Femur (tissue), 1 donor: ENCODE measurements at places on chromosomes 5 and 9.
A peak's percentile ranks its signal among the peaks of the same experiment; 100 is the strongest.

DNA sequence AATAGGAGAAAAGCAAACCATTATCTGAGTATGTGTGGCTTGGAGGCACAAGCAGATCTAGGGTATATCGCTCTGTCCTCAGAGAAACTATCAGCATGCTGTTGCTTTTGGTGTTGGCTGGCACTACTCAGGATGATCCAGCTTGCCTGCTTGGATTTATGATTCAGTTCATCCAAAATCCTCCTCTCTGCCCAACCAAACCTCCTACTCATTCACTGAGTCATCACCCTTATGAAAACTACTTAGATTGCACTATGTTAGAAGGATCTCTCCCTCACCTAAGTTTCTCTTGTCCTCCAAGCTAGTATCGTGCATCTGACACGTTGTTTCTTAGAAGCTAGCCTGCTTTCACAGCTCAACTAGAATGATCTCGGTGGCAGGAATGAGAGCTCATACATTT lies 14.2 kb upstream of the ZBED3 start:
- no peak for DNase-seq

GRCh38 chr5:78964889-78965288 lies 20.2 kb downstream of the ARSB start:
- no peak for DNase-seq

GRCh38 chr5:142527664-142528295 lies 158.1 kb downstream of the FGF1 start:
- DNase-seq, result no peak

GRCh38 chr5:84080908-84081307 lies 303.8 kb downstream of the EDIL3 start:
- no peak for DNase-seq

DNA sequence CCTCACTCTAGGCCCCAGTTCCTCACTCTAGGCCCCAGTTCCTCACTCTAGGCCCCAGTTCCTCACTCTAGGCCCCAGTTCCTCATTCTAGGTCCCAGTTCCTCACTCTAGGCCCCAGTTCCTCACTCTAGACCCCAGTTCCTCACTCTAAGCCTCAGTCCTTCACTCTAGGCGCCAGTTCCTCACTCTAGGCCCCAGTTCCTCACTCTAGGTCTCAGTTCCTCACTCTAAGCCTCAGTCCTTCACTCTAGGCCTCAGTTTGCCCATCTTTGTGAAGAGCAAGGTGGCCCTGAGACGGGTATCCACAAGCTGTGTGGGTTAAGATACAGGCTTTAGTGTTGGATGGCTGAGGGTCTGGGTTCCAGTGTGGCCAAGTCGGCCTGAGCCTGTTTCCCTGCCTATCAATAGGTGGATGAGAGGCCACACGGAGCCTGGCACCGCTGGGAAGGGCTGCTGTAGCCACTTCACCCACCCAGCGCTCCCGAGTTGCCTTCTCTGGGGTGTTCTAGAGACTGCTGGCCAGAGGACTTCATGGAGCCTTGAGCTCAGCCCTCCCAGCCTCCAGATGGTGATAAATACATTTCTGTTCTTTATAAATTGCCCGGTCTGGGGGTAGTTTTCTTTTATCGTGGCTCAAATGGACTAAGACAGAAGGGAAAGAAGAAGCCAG lies 150.2 kb downstream of the RXRA start:
- DNase-seq, result no peak

DNA sequence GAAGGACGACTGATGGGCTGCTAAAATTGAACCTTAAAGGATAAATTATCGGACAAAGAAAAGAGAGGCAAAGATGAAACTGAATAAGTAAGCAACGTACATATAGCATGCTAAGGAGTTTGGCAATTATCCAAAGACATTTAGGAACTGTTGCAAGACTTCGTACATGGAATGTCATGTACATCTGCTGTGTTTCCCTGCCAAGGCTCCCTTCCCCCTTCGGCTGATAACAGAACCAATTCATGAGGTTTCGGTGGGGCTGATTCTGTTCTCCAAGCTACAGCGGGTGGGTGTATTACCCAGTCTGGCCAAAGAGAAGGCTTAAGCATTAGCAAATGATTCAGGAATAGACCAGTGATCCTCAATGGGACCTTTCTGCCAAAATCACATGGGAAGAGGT lies 190.9 kb upstream of the FREM1 start:
- DNase-seq, result peak; percentile 28

- no peak for DNase-seq
Measured at GRCh38 chr5:67536866-67537265, 340.3 kb upstream of the CD180 start.

- no peak for DNase-seq
Measured at GRCh38 chr5:110159202-110159601, 469.5 kb downstream of the MAN2A1 start.

DNA sequence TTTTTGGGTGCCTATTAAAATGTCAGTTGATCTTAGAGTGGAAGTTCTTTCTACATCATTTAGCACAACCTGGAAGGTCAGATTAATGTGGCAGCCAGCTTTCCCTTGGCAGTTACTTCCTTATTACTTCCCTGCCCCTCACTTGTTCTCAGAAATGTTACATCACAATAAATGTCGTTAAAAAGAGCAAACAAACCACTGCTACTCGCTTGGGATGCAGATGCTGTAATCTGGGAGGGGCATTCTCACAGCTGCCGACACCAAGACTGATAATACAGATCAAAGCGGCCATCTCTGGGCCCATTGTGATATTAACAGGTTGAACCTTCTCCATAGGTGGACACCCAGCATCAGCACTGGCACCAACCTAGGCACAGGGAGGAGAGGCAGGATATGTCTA lies 29.3 kb downstream of the PLAC8L1 start:
- no peak for DNase-seq

GRCh38 chr5:117434254-117434653 lies 859.6 kb upstream of the SEMA6A start:
- no peak for DNase-seq

DNA sequence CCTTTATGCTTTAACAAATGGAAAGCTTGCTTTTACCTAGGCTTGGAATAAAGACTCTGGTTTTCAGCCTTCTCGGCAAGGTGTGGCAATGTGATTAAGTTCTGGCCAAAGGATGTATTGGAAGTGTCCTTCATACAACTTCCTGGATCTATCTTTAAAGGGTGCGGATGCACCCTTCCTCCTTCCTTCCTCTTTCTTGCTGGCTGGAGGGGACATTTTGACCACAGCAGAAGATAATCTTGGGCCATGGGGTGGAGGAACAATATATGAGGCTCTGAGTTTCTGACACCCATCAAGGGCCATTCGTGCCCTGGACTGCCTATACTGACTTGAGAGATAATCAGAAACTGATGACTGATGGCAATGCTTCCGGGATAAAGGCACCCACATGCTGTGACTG lies 145.7 kb downstream of the ACER2 start:
- DNase-seq, result no peak

- DNase-seq, result no peak
Measured at GRCh38 chr5:5699062-5699461, 276.6 kb downstream of the ICE1 start.

GRCh38 chr9:6715755-6716643 lies 41.8 kb upstream of the KDM4C start:
- peak; percentile 63 for DNase-seq

- no peak for DNase-seq
Measured at GRCh38 chr9:112179816-112180215, 4.7 kb upstream of the SUSD1 start.

- peak; percentile 86 for DNase-seq
Measured at GRCh38 chr5:65721050-65721719, 724 bp downstream of the SGTB start.

- DNase-seq, result no peak
Measured at GRCh38 chr5:160270704-160271103, 41.4 kb downstream of the FABP6 start.

DNA sequence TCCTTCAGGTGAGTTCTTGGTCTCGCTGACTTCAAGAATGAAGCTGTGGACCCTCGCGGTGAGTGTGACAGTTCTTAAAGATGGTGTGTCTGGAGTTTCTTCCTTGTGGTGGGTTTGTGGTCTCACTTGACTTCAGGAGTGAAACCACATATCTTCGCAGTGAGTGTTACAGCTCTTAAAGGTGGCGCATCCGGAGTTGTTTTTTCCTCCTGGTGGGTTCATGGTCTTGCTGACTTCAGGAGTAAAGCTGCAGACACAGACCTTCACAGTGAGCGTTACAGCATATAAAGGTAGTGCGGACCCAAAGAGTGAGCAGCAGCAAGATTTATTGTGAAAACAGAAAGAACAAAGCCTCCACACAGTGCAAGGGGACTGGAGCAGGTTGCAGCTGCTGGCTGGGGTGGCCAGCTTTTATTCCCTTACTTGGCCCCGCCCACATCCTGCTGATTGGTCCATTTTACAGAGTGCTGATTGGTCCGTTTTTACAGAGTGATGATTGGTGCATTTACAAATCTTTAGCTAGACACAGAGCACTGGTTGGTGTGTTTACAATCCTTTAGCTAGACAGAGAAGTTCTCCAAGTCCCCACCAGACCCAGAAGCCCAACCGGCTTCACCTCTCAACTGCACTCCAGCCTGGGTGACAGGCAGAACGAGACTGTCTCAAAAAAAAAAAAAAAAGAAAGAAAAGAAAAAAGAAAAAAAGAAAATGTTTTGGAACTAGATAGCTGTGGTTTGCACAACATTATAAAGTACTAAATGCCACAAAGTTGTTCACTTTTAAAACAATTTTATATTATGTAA lies 9.1 kb upstream of the ERMP1 start:
- DNase-seq, result no peak

GRCh38 chr5:106006242-106006641 lies 1664.5 kb downstream of the EFNA5 start:
- DNase-seq, result no peak

DNA sequence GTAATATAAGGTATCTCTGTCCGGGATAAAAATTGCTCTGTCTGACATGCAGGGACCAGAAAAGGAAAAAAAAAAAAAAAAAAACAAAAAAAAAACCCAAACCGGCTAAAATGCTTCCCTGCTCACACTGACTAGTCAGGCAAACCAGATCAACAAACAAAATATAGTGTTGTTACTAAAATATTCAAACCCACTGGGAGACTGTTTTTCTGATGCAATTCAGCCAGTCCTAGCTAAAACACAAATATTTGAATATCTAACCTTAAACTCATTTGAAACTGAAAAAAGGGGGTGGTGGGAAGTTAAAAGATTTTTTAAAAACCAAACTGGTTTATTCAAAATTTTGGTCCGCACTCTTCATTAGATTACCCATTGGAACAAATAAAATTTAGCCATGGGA lies 61.0 kb downstream of the APBA1 start:
- DNase-seq, result no peak

- DNase-seq, result peak; percentile 30
Measured at GRCh38 chr9:86434039-86434726, 80.0 kb upstream of the TUT7 start.

- no peak for DNase-seq
Measured at GRCh38 chr9:347667-348292, 133.1 kb downstream of the DOCK8 start.

DNA sequence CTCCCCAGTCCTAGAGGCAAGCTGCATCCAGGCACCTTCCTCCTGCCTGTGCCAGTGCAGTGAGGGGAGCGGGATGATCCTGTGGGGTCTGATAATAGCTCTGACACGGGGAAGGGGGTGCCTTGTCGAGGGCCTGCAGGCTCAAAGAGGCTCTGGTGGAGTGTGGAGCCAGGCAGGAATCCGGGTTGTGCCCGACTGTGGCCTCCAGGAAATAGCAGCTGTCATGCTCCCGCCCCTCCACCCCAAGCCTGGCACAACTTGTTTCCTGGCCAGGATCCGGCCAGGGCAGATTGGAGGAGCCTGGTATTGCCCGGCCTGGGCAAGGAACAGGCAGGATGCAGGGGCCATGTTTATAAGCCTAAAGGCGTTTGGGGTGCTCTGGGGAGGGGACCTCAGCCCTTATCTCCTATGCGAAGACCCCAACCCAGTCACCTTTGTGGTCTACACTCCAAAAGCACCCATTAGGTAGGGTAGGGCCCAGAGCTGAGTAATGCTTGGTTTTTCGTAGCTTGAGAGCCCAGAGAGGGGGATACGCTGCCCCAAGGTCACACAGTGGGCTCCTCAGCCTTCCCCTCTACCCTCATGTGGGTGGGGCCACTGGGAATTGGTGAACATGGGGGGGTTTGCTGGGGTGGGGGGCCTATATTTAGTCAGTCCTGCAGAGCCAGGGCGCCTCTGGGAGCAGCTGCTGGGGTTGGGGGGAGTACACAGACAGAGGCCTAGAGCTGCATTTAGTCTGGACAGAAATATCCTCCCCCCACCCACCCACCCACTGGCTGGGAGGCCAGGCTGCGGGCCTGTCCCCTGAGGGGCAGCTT lies 12.2 kb downstream of the CXXC5 start:
- DNase-seq, result peak; percentile 87

DNA sequence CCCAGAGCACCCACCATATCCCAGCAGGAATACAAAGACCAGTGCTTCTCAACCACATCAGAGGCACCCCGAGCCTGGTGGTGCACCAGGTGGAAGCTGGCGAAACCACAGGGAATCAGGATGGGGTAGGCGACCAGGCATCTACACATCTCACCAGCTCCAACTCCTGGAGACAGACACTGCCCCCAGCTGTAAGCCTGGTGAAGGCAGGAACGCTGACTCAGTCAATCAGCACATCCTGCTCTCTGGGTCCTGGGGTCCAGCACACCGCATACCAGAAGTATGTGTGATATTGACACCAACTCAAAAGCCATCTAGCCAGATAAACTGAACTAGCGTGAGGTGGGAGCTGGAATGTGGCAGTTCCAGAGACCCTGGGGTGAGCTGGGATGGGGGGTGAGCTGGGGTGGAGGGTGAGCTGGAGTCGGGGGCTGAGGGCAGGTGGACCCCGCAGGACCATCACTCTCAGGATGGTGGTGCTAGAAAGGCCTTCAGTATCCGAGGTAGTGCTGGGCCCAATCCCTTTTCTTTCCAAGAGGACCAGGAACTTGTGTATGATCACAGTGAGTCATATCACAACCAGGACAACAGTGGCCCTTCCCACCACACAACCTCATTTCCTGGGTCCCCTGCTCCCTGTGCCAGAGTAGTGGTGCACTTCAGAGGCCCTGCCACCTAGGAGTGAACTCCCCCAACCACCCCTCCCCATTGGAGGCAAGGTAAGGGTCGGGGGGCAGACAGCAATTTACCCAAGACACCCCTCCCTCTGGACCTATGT lies 2.5 kb downstream of the DBN1 start:
- DNase-seq, result no peak

- DNase-seq, result no peak
Measured at GRCh38 chr5:110371725-110372041, 354.8 kb downstream of the TMEM232 start.

GRCh38 chr5:59829386-59829785 lies 64.1 kb downstream of the PDE4D start:
- DNase-seq, result peak; percentile 45

DNA sequence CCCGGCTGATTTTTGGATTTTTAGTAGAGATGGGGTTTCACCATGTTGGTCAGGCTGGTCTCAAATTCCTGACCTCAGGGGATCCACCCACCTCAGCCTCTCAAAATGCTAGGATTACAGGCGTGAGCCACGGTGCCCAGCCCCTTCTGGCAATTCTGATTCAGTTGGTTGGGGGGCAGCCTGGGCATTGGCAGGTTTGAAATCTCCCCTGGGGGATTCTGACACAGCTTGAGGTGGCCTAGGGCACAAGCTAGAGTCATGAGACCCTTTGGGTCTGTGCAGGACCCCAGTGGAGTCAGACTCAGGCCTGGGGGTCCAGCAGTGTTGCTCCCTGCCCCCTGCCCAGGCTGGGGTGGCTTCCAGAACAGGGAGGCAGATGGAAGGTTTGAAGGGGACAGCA lies 239.8 kb downstream of the PBX3 start:
- no peak for DNase-seq
